ENCODE measurements at places on chromosomes 7 and 10.
A peak's percentile ranks its signal among the peaks of the same experiment; 100 is the strongest.

DNA sequence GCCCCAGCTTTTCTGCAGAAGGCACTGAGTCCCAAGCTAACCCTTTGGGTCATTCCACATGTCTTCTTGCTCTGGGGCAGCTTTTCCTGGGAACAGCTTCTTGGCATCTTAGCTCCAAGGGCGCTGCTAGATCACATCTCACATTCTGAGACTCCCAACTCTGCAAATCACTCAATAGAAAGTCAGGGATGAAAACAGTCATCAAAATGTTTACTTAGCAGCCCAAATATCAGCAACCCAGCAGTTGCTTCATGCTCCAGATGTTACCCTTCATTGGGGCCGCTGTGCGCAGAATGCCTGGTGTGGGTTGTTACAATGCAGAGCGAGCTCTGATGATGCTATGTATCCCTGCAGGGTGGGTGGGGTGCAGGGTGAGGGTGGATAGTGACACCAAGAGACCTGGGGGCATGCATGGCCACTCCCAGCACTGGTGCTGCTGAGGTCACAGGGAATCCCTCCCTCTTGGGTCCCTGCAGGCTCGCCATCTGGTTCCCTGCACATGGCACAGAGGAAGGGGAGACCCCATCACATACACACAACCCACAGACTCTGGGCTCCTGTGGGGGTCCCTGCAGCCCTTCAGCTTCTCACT lies 19.0 kb downstream of the WDFY4 start:
- DNase-seq = no peak

DNA sequence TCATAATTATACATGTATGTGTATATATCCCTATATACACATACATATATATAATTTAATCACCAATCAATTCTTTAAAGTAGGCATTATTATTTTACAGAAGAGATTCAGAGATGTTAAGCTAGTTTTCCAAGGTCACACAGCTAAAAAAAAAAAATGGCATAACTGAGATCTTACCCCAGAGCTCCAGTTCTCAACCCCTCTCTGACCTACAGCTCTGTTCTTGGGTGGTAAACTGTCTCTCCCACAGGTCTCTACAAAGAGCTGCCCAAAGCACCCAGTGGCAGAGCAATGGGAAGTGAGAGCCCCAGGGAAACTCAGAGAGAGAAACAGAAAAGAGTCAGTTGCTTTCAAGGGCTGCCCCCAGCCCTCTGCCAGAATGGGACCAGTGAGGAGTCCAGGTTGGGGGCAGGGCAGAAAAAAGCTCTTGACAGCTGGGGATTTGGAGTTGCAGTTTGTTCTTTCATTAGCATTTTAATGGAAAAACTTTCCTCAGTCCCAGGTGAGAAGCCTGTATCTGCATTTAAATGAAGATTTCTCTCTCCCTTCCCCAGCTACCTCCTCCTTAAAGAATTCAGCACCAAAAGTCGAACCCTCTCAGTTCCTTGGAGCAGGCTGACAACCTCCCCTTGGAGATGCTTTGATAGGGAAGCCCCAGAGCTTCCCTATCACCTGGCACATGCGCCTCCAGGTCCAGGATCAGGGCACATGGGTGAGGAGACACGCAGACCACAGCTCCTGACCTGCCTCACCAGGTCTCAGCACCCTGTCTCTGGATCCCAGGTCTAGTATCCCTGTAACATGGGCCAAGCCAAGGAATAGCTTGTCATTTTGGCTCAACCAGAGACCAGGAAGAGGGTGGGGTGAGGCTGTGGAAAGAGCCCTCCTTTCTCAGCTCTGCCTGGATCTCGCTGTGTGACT lies 388.1 kb downstream of the PLXNA4 start:
- DNase-seq = no peak

- no peak for DNase-seq
Measured at GRCh38 chr10:78755877-78756455, 312.8 kb upstream of the ZMIZ1 start.

GRCh38 chr7:116592445-116592844 lies 67.6 kb downstream of the CAV1 start:
- no peak for DNase-seq

GRCh38 chr7:41378156-41378555 lies 324.7 kb downstream of the INHBA start:
- DNase-seq = no peak

DNA sequence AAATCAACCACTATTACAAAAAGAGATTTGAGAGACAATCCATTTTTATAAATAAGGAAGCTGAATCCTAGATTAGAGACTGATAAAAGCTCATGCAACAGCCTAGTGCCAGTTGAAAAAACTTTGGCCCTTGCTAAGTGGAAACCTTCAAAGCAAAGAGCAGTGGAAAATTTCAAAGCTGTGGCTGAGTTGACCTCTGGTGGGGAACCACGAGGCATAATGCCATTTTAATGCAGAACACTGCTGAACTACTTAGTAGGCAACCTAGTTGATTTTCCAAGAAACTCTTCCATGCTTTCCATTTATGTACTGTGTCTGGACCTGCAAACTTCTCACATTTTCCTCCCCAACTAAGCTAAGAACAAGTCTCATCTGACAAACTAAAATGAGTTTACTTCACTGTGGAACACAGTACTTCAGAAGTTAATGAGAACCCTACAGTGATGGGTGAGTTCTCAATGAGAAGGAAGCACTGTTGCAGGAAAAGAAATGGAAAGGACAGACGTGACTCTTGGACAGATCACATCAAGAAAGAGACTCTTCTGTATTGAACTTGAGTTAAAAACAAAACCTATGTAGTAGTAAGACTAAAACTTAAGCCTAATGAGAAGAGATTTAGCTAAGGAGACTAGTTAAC lies 19.5 kb downstream of the FZD9 start:
- DNase-seq = no peak

- peak; percentile 72 for DNase-seq
Measured at GRCh38 chr7:2307690-2308107, 6.5 kb downstream of the SNX8 start.

DNA sequence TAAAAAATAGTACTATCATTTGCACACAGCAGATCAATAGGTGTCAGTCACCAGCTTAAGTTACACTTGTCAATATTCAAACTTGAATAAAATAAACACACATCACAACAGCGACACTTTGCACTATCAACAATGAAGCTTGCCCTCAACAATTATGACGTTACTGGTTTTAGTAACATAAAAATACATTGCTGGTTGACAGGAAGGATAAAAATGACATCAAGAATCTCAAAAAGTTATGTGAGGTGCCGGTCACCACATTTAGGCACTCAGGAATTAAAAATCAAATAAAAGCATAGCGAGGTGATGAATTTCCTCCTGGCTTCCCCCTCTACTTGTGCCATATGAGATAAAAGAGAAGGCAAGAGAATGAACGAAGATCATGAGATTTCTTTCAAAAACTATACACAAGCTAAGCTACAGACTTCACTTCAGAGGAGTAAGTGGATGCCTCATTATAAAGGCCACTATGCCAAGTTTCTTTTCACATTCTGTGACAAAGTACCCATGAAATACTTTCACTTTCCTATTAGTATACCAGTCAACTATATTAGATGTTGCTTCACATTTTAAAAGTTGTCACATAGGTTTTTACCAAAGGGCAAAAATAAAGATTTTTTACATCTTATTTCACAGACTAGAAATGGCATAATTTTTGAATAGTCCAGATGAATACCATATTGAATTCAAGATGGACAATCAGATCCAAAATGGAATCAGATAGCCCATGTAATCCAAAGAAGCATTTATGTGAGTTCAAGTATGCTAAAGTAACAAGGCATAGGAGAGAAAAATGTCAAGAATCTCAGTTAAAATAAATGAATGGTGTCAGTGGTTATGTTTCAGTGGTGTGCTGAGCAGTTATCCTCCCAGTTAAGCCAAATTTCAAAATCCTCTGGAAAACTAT lies 3.6 kb downstream of the CCDC71L start:
- peak; percentile 49 for DNase-seq

GRCh38 chr10:3082290-3082689 lies 14.9 kb downstream of the PFKP start:
- DNase-seq = no peak

- no peak for DNase-seq
Measured at GRCh38 chr7:2497500-2498336, 21.5 kb upstream of the GRIFIN start.

DNA sequence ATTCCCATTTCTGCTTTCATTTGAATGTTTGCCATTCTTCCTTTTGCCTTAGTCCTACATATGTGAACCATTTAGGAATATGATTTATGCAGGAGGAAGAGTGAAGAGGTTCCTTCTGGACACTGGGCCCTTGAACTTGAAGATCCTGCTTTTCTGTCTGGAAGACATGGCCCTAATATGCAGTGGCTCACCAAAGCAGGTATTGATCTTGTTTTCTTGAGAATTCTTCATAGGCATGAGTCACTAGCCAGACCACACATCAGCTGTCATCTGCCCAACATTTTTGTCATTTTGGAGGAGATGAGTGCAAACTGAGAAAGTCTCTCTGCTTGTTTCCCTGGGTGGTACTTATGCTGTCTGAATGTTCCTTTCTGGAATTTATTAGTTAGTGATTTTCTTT lies 382.6 kb downstream of the LRMDA start:
- no peak for DNase-seq

- no peak for DNase-seq
Measured at GRCh38 chr7:84490661-84491060, 296.1 kb upstream of the SEMA3A start.

DNA sequence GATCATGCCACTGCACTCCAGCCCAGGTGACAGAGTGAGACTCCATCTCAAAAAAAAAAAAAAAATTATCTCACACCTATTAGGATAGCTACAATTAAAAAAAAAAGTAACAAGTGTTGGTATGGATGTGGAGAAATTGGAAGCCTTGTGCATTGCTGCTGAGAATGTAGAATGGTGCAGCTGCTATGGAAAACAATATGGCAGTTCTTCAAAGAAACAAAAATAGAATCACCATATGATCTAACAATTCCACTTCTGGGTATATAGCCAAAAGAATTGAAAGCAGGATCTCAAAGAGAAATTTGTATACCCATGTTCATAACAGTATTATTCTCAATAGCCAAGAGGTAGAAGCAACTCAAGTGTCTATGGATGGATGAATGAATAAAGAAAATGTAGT lies 143.6 kb upstream of the PRR15 start:
- no peak for DNase-seq

- DNase-seq = no peak
Measured at GRCh38 chr10:74084955-74085354, 65.7 kb downstream of the AP3M1 start.

DNA sequence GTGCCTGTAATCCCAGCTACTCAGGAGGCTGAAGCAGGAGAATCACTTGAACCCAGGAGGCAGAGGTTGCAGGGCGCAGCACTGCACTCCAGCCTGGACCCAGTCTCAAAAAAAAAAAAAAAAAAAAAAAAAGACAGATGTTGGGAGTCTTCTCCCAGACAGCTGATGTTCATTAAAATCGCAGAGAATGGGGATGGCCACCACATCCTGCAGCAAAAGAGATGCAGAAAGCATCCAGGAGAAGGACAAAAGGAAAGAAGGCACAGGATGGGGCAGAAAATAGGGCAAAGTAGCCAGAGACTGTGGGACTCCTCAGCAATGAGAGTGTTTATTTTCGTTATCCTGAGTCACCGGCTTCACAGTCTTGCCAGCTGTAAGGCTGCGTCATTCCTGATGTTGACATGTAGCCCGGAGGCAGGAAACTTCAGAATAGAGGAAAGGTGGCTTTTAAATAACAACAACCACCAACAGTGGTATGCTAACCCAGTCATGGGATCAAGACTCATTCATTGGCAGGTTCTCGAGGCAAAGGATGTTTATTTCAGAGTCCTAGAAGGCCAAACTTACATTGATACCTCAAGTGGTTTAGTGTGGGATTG lies 149.5 kb upstream of the SVIL start:
- DNase-seq = peak; percentile 81

GRCh38 chr7:47678641-47679380 lies 96.9 kb upstream of the TNS3 start:
- no peak for DNase-seq

DNA sequence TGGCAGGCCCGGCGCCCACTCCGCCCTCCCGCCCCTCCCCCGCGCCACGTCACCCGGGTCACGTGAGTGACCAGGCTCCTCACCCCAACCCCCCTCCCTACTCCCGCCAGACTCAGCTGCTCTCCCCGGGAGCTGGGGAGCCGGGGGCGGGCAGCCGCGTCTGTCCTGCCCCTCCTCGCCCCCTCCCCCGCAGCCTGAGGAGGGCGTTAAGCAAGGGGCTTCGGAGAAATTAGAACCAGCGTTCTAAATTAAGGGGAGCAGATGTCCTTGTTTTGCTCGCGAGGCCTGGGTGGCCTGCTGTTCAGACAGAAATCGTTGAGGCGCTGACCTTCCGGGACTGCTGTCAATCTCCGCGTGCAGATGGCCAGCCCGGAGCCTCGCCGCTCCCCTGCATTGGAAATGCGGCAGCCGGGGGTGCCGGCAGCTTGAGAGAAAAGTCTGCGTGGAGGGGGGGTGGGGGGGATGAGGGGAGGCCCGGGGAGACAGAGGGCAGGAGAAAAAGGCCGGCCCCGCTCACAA lies 102.2 kb upstream of the ZNF438 start:
- no peak for DNase-seq

DNA sequence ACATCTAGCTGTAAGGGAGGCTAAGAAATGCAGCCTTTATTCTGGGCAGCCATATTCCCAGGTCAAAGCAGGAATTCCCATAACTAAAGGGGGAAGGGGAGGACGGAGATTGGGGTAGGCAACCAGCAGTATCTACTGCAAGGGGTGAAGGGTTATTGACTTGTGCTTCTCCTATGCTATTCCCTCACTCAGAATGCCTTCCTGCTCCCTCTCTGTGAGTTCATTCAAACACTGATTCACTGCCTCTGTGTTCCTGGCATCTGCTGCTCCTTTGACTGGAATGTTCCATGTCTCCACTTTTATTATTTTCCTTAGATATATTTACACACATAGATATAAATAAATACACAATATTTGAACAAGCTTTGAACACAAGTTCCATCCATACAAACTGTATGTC lies 11.1 kb downstream of the HTR7 start:
- DNase-seq = no peak

DNA sequence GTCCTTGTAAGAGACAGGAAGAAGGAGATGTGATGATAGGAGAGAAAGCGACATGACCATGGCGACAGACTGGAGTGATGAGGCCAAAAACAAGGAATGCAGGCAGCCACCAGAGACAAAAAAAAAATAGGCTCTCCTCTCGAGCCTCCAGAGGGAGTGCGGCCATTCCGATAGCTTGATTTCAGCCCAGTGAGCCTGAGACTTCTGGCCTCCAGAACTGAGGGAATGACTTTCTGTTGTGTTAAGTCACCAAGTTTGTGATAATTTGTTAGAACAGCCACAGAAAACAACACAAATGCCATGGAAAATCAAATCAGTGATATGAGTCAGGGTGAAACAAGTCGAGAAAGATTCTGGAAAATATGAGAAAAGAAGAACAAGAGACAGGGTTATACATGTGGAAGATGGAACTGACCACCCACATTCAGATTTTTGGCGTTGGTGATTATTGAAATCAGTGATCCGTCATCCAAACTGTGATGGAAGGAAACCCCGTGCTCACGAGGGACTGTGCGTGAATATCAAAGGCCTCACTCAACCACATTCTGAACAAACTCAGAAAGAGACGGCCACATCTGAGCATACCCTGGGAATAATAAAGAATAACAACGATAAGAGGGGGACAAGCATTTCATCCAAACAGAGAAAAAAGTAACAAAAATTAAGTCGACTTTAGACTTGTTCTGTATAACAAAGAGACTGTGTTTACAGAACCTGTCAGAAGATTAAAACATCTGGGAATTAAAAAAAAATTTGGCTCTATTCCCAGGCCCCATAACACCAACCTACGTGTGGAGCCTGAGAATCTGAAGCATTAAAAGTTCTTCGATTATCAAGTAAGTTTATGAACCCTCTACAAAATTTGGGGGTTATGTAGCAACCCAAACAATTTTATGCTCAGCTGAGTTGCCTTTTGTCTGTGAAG lies 72.1 kb downstream of the EEPD1 start:
- DNase-seq = no peak
